Activated CD8-positive, alpha-beta memory T cell treated with anti-CD3 and anti-CD28 coated beads, Interleukin-2, amount 10 ng/mL, durations not matched to agents 7 days and 5 days (primary cell): ENCODE measurements at places on chromosomes 16 and 17. TPM values are rescaled to one million over a fixed set of nuclear protein-coding genes. Genes with fewer than 3 reads are reported as not detected.

DNA sequence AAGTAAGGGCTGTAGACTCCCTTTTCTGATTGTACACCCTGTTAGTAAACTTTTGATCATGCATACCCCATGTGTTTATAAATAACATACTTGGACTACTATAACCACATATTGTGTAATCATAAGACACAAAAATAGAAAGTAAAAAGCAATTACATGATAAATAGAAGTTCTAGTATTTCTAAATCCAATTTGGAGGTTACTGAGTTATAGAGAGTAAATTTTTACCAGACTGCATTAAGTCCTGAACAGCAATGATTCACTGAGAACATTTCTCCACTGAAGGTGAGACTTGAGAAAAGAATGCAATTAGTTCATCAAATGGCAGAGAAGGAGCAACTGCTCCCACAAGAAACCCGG lies 7.7 kb upstream of the TBKBP1 start:
- no peak for DNase-seq

DNA sequence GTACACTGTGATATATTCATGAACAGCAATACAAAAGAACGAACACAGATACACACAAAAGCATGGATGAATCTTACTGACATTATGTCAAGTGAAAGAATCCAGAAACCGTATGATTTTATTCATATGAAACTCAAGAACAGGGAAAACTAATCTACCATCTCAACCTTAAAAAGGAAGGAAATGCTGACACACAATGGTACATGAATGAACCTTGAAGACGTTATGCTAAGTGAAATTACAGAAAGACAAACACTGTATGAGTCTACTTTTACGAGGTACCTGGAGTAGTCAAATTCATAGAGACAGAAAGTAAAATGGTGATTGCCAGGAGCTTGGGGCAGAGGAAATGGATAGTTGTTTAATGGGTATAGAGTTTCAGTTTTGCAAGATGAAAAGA lies 8.7 kb upstream of the PRKCB start:
- no peak for DNase-seq

- no peak for DNase-seq
Measured at GRCh38 chr16:51450376-51450775, 299.3 kb upstream of the SALL1 start.

DNA sequence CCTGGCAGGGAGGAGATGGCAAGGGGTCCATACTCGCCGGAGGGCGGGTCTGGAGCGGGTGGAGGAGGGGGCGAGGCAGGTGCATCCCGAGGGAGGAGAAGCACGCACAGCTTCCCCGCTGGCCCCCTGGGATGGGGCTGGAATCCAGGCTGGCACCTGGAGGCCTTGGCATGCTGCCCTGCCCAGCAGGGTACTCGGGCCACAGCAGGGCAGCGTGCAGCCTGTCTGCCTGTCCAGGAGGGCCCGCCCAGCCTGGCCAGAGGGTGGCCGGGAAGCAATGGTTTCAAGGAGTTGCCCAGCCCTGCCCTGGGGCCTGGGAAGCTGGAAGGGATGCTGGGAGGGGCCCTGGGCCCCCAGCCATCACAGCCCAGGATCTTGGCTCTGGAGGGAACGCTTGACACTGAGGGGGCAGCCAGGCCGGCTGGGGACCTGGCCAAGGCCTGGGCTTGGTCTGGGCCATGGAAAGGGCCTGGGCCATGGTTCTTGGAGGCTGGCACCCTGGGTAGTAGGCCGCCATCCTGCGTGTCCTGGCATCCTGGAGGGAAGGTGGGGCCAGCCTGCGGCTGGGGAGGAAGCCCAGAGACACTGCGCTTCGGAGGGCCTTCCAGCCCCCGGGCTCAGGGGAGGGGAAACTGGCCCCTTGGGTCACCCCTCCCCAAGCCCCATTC lies 1.1 kb downstream of the GLIS2 start:
- no peak for DNase-seq

DNA sequence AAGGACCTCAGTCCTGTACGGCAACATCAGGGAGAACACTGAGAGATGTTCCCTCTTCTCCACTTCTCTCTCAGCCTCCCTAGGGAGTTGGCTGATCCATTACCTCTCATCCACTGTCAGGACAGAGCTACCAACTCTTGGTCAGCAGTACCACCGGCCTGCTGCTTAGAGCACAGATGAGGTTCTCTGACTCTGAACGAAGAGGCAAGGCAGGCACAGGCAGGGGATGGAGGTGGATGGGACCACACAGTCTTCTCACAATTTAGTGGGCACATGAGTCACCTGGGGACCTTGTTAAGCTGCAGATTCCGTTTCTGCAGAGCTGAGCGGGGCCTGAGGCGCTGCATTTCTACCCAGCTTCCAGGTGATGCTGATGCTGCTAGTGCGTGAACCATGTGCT lies 128.6 kb upstream of the CCL2 start:
- DNase-seq: no peak

GRCh38 chr17:67531291-67531690 lies 154.2 kb downstream of the PITPNC1 start:
- DNase-seq: no peak

DNA sequence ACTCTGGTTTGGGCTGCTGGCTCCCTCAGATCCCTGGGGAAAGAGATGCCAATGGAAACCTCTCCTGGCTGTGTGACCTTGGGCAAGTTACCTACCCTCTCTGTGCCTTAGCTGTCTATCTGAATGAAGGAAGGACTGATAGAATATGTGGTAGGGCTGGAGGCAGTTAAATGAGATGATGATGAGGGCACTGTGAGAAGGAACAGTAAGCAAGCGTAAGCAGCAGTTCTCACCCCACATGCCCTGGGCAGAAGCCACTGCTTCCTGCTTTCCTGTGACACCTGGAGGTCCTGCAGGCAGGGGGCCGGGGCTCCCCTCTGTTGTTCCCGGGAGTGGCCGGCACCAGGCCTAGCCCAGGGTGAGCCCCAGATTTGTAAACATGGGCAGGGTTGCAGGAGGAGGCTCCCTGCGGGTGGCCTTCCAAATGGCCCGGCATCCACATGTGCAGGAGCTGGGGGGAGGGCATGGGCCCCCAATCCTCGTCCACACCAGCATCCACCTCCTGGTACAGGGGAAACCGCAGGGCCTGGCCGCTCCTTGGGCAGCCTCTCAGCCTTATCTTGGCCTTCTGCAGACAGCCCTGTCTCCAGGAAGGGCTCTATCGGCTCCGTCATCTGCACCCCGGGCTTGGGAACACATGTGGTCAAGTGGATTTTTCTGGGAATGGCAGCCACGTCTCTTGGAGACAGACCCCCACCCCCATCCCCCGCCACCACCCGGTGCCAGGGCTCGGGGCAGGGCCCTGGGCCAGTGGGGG lies 235.6 kb upstream of the GSE1 start:
- DNase-seq: no peak

DNA sequence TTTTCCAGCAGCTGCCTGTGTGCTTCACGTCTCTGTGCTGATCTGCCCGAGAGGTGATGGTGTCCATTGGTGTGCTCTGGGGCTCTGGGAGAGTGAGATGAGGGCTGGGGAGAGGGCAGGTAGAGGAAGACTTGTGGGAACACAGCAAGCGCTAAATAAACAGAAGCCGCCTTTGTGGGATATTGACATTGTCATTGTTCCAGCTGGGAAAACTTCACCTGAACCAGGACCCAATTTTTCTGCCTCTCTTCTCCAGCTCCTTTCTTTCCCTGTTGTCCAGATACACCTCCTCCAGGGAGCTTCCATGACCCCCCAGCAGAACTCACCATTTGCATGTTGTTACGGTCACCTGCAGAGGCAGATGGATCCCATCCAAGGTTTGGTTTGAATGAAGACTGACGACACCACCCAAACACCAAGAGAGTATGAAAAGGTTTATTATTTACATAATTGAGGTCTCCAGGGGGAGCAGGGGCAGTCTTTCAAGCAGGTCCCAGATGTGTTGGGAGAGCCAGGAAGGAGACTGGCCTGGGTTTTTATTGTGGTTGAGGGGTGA lies 3.6 kb upstream of the ITGA3 start:
- DNase-seq: no peak

GRCh38 chr17:45402916-45403315 lies 29.8 kb downstream of the ARHGAP27 start:
- DNase-seq: no peak

The DHRS7B gene
- total RNA-seq: 18.8 TPM
